Central memory CD8-positive, alpha-beta T cell (primary cell): ENCODE measurements at places on chromosomes 2 and 18.

DNA sequence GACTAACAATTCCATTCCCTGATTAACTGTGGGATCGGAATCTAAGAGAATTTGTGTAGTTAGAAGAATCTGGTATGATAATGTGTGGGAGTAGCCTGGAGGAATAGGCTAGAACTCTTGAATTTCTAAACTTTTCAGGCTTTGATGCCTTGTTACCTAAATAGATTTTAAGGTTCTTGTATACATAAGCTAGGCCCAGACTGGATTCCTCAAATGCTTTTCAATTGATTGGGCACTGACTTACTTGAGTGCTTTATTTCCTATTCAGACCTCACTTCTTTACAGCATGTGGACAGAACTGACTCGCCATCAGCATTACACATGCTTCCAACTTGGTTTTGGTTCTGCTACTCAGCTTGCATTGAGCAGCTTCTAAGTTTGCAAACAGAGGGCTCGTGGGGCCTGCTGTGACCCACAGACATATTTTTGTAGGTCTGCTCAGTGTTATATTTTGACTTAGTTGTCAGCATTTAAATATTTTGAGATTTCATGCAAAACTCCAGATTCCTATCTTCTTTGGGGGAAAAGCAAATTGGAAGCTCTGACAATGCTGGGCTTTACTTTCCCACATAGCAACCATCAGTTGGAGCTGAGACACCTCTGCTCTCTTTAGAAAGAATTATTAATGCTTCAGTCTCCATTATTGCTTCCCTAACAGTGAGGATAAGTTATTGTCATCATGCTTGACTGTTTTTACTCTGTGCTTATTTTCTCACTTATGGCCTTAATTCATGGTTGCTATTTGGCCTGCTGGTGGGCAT, 5.7 kb downstream of the PARD3B start:
- no peak for DNase-seq

GRCh38 chr2:72114693-72115051, 33.0 kb downstream of the CYP26B1 start:
- DNase-seq = no peak

- no peak for DNase-seq
Observed at GRCh38 chr2:143939626-143940330, 580.1 kb downstream of the ZEB2 start.

GRCh38 chr2:44163777-44164176, 4.9 kb upstream of the PPM1B start:
- no peak for DNase-seq

DNA sequence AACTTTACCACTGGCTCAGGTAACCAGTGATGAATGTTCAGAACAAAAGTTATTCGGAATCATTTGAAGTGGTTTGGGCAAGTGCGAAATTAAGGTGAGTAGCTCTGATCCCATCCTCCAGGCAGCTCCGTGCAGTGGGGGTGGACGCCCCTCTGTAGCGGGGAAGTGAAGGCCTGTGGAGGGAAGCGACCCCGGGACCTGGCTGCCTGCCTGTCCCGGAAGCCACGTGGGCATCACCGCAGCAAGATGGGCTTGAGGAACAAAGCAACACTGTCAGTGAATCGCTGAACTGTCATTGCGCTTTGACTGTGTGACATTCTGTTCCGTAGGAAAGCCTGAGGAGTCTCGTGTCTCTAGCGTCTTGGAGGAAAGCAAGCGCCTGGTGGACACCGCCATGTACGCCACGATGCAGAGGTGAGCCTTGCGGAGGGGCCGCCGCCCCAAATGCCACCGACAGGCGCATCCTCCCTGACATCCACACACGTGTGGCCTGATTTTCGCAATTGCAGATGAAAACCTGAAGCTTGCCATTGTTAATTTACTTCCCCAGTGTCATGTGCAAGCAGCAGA, 9.5 kb downstream of the TPO start:
- DNase-seq = no peak

DNA sequence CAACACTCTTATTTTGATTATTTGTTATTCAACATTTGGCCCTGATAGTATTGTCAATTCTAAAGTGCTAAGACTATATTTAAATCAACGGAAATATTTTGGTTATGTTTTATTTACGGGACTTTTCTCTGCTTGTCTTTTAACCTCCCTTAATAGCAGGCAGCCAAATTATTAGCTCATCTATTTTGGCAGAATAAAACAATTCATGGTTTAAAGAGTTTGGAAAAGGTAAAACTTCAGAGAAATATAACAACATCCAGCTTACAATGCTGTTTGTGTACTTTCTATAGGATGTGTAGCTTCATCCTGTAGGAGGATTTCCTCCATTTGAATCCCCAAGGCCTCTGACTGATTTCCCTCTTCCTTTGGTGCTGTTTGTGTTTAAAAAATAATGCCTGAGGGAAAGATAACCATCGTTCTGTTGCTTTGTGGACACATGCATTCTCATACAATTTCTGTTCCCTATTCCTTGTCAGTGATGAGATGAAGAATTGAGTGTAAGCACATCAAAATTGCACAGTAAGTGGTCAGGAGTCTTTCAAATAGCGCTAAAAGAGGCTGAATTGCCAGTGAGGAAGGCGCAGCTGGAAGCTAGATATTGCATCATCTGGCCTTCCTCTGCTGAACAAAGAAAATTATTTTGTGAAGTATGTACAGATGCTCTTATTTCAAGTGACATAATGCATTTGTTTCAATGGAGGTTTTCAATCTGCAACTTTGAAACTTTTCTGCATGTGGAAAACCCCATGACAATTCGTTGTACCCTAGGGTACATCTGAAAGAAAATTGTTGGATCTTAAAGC, 80.3 kb downstream of the CD28 start:
- no peak for DNase-seq

GRCh38 chr2:35408320-35408719, 947.3 kb upstream of the CRIM1 start:
- no peak for DNase-seq

DNA sequence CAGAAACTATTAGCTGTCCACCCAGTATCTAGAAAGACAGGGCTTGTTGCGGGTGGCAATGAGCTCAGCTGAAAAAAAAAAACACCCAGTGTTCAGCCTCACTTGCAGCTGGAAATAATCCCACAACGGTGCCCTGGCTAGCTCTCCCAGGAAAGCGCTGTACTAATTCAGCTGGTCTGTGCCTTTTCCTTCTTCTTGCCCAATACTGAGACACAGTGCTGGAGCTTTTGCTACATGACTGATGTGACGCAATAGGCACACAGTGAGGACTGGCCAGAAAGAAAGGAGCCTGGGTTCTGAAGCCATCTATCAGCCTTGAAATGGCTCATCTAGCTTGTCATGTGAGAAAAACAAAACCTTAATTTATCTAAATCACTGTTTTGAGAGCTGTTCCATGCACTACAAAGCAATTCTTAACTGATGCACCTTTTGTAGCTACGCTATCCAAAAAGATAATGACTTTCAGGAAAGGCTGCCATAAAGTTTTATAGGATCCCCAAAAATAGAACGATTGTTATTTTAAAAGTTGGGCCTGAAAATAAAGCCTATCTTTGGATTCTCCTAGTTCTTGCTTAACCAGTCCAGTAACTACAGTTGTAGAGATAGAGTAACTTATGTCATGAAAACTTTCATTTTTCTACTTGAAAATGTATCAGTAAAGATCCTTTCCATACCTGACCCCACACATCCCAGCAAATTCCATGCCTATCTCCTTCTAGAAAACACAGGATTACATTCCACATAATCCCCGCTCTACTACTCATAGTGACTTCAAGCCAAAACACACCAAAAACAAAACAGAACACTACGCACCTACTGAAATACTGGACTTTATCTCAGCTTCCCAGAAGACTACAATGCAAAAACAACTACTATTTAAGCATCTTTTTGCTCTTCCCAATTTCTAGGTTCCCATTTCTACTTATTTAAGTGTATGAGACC, 15.9 kb downstream of the KIDINS220 start:
- no peak for DNase-seq

DNA sequence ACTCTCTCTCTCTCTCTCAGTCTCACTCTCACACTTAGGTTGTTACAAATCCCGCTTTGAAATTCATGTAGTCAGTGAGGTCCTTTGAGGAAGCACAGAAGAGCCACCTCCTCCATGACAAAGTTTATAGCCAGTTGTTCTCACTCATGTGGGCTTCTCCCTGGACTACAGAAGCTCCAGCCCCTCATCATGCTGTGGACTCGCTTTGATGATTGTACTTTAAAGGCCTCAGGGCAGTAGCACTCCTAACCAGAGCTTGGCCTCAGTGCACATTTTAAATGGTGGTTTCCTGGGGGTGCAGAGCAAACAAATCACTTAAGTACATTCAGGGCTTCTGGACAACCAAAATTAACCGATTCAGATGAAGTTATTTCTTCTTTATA, 115.7 kb downstream of the MTCL1 start:
- DNase-seq = no peak

GRCh38 chr2:262117-262516, 1.7 kb downstream of the SH3YL1 start:
- DNase-seq = no peak

GRCh38 chr2:134657650-134658250, 61.0 kb downstream of the TMEM163 start:
- DNase-seq = no peak

- DNase-seq = no peak
Observed at GRCh38 chr2:113203217-113203530, 29.4 kb downstream of the PSD4 start.

DNA sequence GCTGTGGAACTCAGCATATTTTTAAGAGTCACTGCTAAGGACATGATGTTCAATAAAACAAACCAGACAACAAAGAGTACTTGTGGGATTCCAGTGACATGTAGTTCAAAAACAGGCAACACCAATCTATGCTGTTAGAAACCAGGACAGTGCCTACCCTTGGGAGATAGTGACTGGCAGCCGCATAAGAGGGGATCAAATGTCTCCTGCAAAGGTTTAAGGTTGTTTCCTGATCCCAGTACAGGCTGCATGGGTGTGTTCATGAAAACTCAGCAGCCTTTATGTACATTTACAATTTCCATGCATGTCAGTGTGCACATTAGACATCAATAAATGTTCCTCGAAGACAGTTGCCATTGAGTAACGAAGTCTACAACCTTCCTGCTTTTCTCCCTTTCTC, 183.8 kb downstream of the PID1 start:
- no peak for DNase-seq

GRCh38 chr18:23673725-23674124, 11.0 kb upstream of the ANKRD29 start:
- no peak for DNase-seq

GRCh38 chr18:58470292-58470691, 158.6 kb downstream of the ALPK2 start:
- DNase-seq = no peak

DNA sequence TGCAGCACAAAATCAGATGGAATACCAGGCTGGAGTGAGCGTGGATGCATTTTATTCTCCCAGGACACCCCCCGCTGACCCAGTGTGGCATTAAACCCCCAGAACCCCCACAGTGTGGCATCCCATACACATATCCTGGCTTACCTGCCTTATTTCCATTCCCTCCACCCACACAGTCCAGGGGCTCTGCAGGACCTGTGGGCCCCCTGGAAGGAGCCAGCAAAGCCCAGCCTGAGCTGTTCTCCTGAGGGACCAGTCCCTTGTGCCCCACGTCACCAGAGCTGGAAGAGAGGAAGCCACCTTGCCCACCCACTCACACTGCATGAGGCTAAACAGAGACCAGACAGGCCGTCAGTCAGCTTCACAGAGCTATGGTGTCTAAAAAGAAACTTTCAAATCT, 20.1 kb downstream of the ST8SIA5 start:
- DNase-seq = no peak

- no peak for DNase-seq
Observed at GRCh38 chr2:85179541-85179940, 46.3 kb downstream of the TCF7L1 start.

GRCh38 chr2:83071352-83071751, 1387.7 kb downstream of the SUCLG1 start:
- DNase-seq = no peak

DNA sequence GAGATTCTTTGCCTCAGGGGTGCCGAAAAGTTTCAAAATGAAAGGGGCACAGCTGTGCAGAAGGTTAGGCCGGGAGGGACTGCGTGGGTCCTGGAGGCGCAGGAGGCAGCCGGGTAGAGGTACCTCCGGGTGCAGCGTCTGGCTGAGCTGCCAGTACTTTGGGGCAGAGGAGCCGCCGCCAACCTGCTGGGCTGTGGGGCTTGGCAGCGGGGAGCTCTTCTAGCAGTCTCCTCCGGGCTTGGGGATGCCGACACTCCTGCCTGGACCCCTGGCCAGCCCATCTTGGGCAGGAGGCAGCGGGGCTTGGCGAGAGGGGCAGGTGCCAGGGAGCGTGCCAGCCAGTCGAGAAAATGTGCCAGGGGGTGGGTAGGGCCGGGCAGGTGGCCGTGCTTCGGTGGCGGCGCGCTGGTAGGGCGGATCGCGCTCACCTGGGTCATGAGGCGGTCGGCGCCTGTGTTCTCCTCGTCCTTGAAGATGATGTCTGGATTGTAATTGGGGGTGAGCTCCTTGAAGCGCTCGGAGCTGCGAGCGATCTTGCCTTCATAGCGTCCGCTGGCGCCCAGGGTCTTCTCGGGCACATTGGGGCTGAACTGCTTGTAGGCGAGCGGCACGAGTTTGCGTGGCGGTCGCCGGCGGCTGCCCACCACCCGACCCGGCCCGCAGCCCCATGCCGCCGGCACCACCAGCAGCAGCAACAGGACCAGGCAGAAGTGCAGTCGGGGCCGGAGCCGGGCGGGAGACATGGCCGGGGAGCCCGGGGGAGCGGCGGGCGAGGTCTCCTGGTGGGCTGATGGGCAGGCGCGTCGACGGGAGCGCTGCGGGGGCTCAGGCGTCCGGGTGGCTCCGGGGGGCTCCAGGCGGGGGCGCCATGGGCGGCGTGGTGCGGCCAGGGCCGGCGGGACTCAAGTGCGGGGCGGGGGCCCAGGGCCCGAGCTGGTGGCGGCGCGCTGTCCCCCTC, 717 bp downstream of the IHH start:
- no peak for DNase-seq

- no peak for DNase-seq
Observed at GRCh38 chr2:117674172-117674571, 140.3 kb upstream of the DDX18 start.

- no peak for DNase-seq
Observed at GRCh38 chr2:182618672-182619079, 97.4 kb upstream of the DNAJC10 start.

DNA sequence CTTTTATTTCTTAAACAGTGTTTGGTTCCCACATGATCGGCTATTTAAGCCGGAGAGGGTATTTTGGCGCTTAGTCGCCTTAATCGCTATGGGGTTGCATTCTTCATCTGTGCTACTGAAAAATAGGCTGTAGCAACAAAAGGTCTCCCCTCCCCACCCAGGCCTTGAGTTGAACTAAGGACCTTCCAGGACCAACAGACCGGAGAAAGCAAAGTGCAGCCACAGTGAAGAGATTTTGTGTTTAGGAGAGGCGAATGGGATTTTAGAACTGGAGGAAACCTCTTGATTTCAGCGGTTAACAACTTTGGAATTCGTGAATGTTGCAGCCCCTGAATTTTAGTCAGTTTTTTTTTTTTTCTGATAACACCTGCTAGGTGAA, 1.4 kb downstream of the ITGA6 start:
- DNase-seq = no peak
